T-cell (primary cell): ENCODE measurements at places on chromosomes 6 and 20. TPM values are rescaled to one million over a fixed set of nuclear protein-coding genes. Genes with fewer than 3 reads are reported as not detected.
A peak's percentile ranks its signal among the peaks of the same experiment; 100 is the strongest.

DNA sequence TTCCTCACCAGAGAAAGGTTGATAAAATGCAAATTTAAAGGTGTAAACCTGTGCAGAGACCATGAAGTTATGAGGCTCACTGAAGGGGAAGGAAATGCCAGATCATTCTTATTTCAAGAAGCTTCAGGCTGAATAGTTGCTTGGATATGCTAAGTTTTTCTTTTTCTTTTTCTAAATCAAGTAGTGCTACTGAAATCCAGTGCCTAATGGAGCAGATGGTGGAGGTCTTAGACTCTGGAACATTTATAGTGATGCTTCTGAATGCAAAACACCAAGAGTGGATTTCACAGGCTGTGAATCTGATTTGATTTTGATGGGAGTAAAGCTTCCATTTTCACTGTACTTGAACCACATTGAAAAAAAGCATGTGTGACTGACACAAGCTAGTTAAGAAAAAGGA lies 151.2 kb upstream of the BEND3 start:
- H3K36me3 ChIP-seq = no peaks in the 10 kb centered on the region
- no peak for DNase-seq
- no peak overlapping the region for H3K4me3 ChIP-seq
- H3K27ac ChIP-seq = no peak overlapping the region
- no peaks in the 10 kb centered on the region for H3K27me3 ChIP-seq

- no peaks in the 10 kb centered on the region for H3K36me3 ChIP-seq
- no peak for DNase-seq
- no peak overlapping the region for H3K4me3 ChIP-seq
- H3K27ac ChIP-seq = no peak overlapping the region
Observed at GRCh38 chr6:47246551-47246950, 63.2 kb downstream of the TNFRSF21 start.

GRCh38 chr20:1874450-1875182 lies 20.6 kb upstream of the SIRPA start:
- H3K27me3 ChIP-seq = peaks cover 29% of the 10 kb centered on the region
- DNase-seq = no peak
- no peak overlapping the region for H3K27ac ChIP-seq
- H3K36me3 ChIP-seq = no peaks in the 10 kb centered on the region
- H3K4me3 ChIP-seq = no peak overlapping the region

- H3K36me3 ChIP-seq = no peaks in the 10 kb centered on the region
- H3K4me3 ChIP-seq = peak overlapping the region; percentile 80
- DNase-seq = no peak
- no peaks in the 10 kb centered on the region for H3K27me3 ChIP-seq
- peak overlapping the region; percentile 27 for H3K27ac ChIP-seq
Observed at GRCh38 chr6:53547166-53547810, 2.4 kb upstream of the GCLC start.

GRCh38 chr6:100464162-100464851 lies 414 bp downstream of the SIM1 start:
- DNase-seq = no peak
- H3K27ac ChIP-seq = no peak overlapping the region
- H3K4me1 ChIP-seq = peaks cover 45% of the 10 kb centered on the region
- H3K27me3 ChIP-seq = peaks cover 70% of the 10 kb centered on the region

DNA sequence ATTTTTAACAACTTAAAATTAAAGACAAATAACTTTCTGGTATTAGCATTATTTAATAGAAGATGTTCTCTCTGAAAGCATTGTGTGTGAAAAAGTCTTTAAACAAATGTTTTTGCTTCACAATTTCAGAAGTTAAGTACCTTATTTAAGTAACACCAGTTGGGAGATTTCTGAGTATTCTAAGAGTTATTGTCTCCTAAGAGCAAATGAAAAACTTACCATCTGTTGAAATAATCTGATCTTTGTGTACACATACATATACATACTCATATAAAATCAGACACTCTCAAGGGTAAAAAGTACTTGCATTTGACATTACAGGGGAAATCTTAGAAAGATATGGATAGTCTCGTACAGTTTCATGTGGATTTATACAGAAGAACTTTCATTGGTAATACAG lies 2.4 kb downstream of the BTBD3 start:
- no peak overlapping the region for H3K27ac ChIP-seq
- H3K27me3 ChIP-seq = no peaks in the 10 kb centered on the region
- H3K4me1 ChIP-seq = no peaks in the 10 kb centered on the region
- no peak overlapping the region for H3K4me3 ChIP-seq
- H3K36me3 ChIP-seq = peaks cover 4% of the 10 kb centered on the region
- no peak for DNase-seq

DNA sequence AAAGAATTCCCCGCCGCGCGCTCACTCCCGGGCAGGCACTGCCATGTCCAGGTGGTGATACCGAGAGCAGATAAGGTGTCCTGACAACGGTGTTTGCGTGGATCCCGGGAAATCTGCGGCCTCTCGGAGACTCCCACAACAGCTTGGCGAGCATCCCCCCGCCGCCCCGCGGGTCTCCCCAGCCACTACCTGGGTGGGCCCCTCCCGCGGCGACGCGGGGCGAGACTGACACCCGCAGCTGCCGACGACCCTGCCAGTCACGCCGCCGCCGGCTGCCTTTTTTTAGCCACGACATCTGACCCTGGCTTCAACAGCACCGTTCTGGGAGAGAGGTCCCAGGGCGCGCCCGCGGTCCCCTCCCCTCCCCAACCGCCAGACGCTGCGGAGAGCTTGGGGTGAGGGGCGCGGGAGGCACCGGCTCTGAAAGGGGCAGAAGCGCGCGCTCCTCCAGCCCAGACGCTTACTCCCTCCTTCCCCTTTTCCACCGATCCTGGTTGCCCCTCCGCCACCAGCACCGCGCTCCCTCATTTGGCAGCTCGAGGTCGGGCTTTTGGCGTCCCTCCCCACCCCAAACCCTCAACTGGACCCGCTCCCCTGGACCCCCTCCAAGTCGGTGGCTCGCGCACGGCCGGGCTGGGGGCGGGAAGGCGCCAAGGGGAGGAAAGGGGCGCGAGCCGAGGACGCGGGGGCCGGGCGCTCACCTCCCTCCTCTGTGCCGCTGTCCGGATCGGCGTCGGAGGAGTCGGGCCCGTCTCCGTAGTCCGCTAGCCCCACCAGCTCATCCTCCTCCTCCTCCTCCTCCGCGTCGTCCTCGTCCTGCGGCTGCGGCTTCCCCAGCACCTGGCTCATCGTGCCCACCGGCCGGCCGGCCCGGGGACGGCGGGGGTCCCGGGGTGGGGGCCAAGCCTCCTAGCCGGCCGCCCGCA lies 665 bp downstream of the RRAGD start:
- H3K4me3 ChIP-seq = peak overlapping the region; percentile 71
- H3K4me1 ChIP-seq = peaks cover 20% of the 10 kb centered on the region
- no peak overlapping the region for H3K27ac ChIP-seq
- DNase-seq = no peak
- peaks cover 29% of the 10 kb centered on the region for H3K27me3 ChIP-seq

GRCh38 chr20:53445321-53445731 lies 148.3 kb downstream of the ZNF217 start:
- H3K27me3 ChIP-seq = no peaks in the 10 kb centered on the region
- no peak overlapping the region for H3K4me3 ChIP-seq
- H3K27ac ChIP-seq = no peak overlapping the region
- no peaks in the 10 kb centered on the region for H3K36me3 ChIP-seq
- no peaks in the 10 kb centered on the region for H3K4me1 ChIP-seq
- no peak for DNase-seq

- H3K36me3 ChIP-seq = no peaks in the 10 kb centered on the region
- H3K27ac ChIP-seq = no peak overlapping the region
- no peaks in the 10 kb centered on the region for H3K4me1 ChIP-seq
- no peaks in the 10 kb centered on the region for H3K27me3 ChIP-seq
Observed at GRCh38 chr6:9361749-9362148, 926.4 kb upstream of the SLC35B3 start.

DNA sequence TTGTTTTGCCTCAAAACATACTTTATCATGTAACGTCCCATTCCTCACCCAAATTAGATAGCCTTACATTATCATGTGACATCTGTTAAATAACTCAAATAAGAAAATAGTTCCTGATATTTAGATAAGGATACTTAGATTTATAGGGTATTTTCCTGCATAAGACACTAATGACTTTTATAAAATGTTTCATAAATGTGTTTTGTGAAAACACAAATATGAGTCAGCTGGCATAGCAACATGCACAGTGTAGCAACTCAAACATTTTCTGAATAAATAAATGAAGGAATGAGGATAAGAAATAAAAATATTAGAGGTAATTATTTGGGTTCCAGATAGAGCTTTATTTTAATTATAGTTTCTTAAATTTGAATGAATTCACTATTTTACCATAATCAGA lies 460.4 kb upstream of the PLCB4 start:
- no peaks in the 10 kb centered on the region for H3K36me3 ChIP-seq
- no peak overlapping the region for H3K27ac ChIP-seq
- H3K4me1 ChIP-seq = no peaks in the 10 kb centered on the region
- no peak overlapping the region for H3K4me3 ChIP-seq
- no peak for DNase-seq

GRCh38 chr20:12305188-12305950 lies 387.7 kb downstream of the BTBD3 start:
- no peak for DNase-seq
- H3K36me3 ChIP-seq = no peaks in the 10 kb centered on the region
- H3K4me1 ChIP-seq = no peaks in the 10 kb centered on the region
- no peak overlapping the region for H3K27ac ChIP-seq
- H3K27me3 ChIP-seq = no peaks in the 10 kb centered on the region

- H3K4me3 ChIP-seq = peak overlapping the region; percentile 96
- no peak for DNase-seq
- no peaks in the 10 kb centered on the region for H3K27me3 ChIP-seq
- H3K4me1 ChIP-seq = peaks cover 46% of the 10 kb centered on the region
- H3K36me3 ChIP-seq = peaks cover 21% of the 10 kb centered on the region
- H3K27ac ChIP-seq = peak overlapping the region; percentile 93
Observed at GRCh38 chr20:57393321-57394120, 2.3 kb downstream of the RBM38 start.

GRCh38 chr6:46491628-46492547 lies 639 bp upstream of the RCAN2 start:
- peak overlapping the region; percentile 42 for H3K4me3 ChIP-seq
- H3K36me3 ChIP-seq = no peaks in the 10 kb centered on the region
- peak; percentile 2 for DNase-seq
- H3K4me1 ChIP-seq = no peaks in the 10 kb centered on the region
- H3K27me3 ChIP-seq = peaks cover 25% of the 10 kb centered on the region

GRCh38 chr20:20492521-20493332 lies 124.8 kb downstream of the INSM1 start:
- no peak for DNase-seq
- no peaks in the 10 kb centered on the region for H3K4me1 ChIP-seq
- H3K27me3 ChIP-seq = no peaks in the 10 kb centered on the region
- no peak overlapping the region for H3K27ac ChIP-seq
- no peak overlapping the region for H3K4me3 ChIP-seq

GRCh38 chr6:127515234-127515793 lies 3.8 kb downstream of the MTCL3 start:
- DNase-seq = no peak
- H3K27ac ChIP-seq = no peak overlapping the region
- peaks cover 35% of the 10 kb centered on the region for H3K4me1 ChIP-seq
- no peaks in the 10 kb centered on the region for H3K36me3 ChIP-seq
- peaks cover 17% of the 10 kb centered on the region for H3K27me3 ChIP-seq

DNA sequence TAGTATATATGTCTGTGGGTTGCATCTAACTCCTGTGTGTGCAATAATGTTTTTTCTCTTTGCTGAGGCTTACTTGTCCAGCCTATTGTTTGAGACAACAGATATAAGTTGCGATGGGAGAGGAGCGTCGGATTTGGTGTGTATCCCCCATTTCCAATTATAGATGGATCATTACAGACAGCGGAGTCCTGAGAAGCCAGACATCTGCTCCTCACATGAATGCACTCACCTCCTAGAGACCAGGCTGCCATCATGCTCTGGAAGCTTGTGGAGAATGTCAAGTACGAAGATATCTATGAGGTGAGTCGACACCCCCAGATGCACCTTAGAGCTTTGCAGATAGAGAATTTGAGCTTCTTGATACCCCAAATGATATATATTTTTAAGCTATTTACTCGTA lies at the start of gene TFAP2B:
Gene TFAP2B, plus strand, starts transcription at position 199 of the 400 bp plus-strand sequence. Its CDS starts 21 bp downstream, at position 220.
- H3K27ac ChIP-seq = no peak within 1 kb of the TSS
- no peak within 1 kb of the TSS for H3K4me3 ChIP-seq
- no peak for DNase-seq

- DNase-seq = no peak
- H3K4me1 ChIP-seq = no peaks in the 10 kb centered on the region
- no peak overlapping the region for H3K27ac ChIP-seq
- H3K27me3 ChIP-seq = no peaks in the 10 kb centered on the region
- H3K36me3 ChIP-seq = no peaks in the 10 kb centered on the region
Observed at GRCh38 chr6:114284281-114284680, 58.5 kb downstream of the HS3ST5 start.

- H3K27me3 ChIP-seq = no peaks in the 10 kb centered on the region
- DNase-seq = no peak
- H3K4me3 ChIP-seq = no peak overlapping the region
- no peaks in the 10 kb centered on the region for H3K36me3 ChIP-seq
- no peak overlapping the region for H3K27ac ChIP-seq
Observed at GRCh38 chr6:51166914-51167313, 348.2 kb downstream of the TFAP2B start.

GRCh38 chr6:157203764-157204163 lies 119.6 kb downstream of the TMEM242 start:
- no peak overlapping the region for H3K27ac ChIP-seq
- H3K27me3 ChIP-seq = no peaks in the 10 kb centered on the region
- no peak overlapping the region for H3K4me3 ChIP-seq
- no peak for DNase-seq

DNA sequence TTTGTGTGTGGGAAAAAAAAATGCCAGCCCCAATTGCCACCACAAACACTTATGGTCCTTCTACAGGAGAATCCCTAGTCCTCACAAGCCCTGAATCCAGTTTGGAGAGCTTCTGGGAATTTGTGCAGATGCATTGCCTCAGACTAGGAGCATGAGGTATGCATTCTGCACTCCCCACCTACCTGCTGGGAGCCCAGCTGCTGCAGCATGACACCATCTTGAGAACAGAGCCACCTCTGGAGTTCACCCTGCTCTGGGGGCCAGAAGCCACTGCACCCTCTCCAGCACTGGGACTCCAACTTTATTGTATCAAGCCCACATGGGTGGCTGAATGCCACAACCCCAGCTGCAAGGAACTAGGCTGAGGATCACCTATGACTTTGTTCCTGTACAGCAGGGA lies 568.5 kb upstream of the ID4 start:
- no peaks in the 10 kb centered on the region for H3K4me1 ChIP-seq
- no peak for DNase-seq
- H3K27me3 ChIP-seq = no peaks in the 10 kb centered on the region
- H3K27ac ChIP-seq = no peak overlapping the region

OPN5 gene
- not detected for total RNA-seq

SLPI gene
- total RNA-seq = not detected

CST8 gene
- not detected for total RNA-seq

TDRD6 gene
- total RNA-seq = not detected

MYL9 gene
- total RNA-seq = 1.6 TPM

SLC52A3 gene
- not detected for total RNA-seq

UBE3D gene
- total RNA-seq = 6.2 TPM

MEI4 gene
- total RNA-seq = not detected

B3GALT4 gene
- 12.2 TPM for total RNA-seq

MACROD2 gene
- 0.51 TPM for total RNA-seq

KCNS1 gene
- not detected for total RNA-seq

FAM135A gene
- 7.8 TPM for total RNA-seq

UBD gene
- total RNA-seq = not detected
